ENCODE measurements at places on chromosomes 6 and 20.

GRCh38 chr6:89254569-89254968 is 37.4 kb upstream of the GABRR1 start:
- peak; percentile 60 for DNase-seq

- DNase-seq, result no peak
These were observed 68.1 kb upstream of the TULP1 start for GRCh38 chr6:35580836-35581235.

DNA sequence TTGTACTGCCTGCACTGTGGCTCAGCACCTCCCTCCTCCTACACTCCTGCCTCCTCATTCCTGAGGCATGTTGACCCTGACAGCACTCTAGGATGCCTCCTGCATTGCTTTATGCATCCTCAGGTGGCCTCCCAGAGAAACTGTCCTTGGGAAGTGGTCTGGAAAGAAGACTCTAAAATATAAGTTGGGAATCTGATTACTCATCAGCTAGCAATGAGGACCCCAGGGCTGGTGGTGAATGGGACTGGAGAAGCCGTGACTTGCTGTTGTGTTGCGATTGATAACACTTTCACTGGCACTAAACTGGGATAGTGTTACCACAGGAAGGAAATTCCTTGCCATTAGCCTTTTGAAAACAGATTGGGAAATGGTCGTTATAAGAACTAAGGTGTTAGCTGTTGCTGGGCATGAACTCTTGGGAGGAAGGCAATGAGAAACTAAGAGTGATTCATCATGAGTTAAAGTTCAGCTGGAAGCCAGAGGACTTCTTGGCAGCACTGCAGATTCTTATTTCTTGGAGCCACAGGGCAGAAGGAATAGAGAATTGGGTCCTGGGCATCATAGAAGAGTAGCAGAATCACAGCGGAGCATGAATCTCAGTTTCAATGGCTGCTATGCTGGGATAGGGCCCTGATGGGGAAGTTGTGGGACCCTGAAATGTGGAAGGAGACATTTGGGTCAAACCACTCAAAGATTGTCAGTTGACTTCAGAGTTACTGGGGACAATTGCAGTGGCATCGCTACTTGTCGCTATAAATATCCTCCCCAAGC is 10.1 kb upstream of the SIRPD start:
- no peak for DNase-seq

GRCh38 chr20:53975761-53976160 is 94.6 kb downstream of the BCAS1 start:
- DNase-seq, result no peak

GRCh38 chr6:73968221-73968757 is 272.3 kb downstream of the CD109 start:
- peak; percentile 32 for DNase-seq

Data from foreskin melanocyte (primary cell).